ENCODE measurements at places on chromosomes 1 and 21.

GRCh38 chr1:3074297-3074741 is 5.3 kb downstream of the PRDM16 start:
- no peak for DNase-seq

DNA sequence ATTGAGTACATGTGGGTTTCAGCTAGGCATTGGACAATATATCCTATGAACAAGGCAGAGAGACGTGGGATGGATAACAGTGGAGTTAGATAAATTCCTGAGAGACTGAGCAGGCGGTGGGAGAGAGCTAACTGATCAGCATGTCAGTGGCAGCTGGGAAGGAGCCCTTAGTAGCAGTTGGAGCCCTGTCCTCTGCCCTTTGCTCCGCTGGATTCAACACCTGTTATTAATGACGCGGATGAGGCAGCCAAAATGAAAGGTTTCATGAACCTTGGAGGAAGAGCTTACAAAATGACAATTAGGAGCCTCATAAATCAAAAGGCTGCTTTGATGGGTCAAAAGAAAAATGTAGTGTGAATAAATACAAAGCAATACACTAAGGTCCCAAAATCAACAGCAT is 16.1 kb downstream of the UBIAD1 start:
- DNase-seq: no peak

GRCh38 chr21:41186755-41187536 is 19.0 kb downstream of the BACE2 start:
- no peak for DNase-seq

DNA sequence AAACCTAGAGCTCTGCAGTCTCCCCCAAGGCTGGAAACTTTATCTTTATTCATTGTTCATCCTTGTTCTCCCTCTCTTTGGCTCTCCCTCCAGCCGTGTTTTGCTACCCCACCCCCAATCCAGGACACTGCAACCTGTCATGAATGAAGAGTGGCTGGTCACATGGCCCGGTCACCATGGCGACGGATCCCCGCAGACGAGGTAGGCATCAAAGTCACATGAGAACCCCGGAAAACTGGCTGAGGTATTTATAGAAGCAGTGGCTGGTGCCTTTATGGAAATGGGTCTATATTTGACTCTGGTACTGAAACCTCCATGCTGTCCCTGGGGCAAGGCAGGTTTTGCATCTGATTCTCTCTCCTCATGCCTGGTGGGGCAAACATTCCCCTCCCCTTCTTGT is 13.4 kb upstream of the SLC6A17 start:
- DNase-seq: peak; percentile 27

- no peak for DNase-seq
Measured at GRCh38 chr1:200332716-200333115, 77.1 kb downstream of the ZNF281 start.

DNA sequence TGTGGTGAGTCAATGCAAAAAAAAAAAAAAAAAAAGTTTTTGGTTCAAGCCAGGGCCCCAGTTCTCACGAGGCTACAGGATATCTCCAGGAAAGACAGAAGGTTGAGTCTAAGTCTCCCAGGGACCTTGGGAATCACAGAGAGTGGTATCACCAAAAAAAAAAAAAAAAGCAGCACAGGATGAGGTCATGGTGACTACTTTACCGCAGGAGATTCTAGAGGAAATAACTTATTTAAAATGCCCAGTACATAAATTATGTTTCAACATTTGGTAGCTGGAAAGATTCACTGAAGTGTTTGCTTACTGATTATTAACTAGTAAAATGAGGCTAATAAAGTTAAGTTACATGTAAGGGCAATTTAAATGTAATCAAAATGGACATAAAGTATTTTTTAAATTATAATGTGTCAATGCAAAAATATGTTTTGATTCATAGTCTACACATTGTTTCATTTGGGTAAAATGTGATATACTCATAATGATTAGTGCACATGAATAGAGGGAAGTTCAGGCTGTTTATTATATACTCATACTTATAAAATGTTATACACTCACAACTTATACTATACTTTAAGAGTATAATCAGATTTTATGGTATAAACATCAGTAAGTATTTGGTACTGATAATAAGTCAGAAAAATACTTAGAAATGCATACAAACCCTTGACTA is 84.1 kb downstream of the PLPPR5 start:
- no peak for DNase-seq

- no peak for DNase-seq
Measured at GRCh38 chr1:184753117-184753516, 1.5 kb downstream of the EDEM3 start.

DNA sequence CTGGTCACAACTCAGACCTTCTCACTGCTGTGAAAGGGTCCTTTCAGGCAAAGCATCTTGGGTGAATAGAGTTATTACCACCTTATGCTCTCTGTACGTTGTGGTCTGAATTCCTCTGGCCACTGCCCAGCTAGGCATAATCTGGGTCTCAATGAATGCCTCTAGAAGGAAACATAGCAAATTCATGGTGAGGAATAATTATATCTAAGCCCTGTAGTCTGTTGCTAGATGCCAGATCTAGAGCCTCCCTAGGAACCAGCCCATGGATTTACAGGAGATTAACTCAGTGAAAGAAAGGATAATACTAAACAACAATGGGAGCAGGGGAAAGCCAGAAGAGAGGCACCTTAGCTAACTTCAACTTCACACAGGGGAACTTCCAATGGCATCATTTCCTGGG is 2.4 kb upstream of the COL11A1 start:
- DNase-seq: no peak

DNA sequence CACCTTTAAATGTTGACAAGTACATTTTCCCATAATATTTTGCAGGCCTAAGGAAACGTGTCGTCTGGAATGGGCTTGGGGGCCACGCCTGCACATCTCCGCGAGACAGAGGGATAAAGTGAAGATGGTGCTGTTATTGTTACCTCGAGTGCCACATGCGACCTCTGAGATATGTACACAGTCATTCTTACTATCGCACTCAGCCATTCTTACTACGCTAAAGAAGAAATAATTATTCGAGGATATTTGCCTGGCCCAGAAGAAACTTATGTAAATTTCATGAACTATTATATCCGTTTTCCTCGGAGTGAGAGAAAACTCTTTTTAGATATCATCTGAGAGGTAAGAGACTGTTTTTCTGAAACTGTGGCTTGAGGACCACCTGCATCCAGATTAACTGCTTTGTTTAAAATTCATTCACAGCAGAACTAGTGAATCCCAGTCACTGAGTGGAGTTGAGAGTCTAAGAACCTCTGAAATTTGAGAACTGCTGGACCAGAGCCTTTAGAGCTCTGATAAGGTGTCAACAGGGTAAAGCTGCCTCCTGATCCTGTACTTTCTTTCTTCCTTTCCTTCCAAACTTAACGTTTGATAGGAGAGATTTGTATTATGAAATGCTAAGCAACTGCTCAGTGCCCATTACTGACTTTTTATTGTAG is 811 bp downstream of the EXO1 start:
- no peak for DNase-seq

DNA sequence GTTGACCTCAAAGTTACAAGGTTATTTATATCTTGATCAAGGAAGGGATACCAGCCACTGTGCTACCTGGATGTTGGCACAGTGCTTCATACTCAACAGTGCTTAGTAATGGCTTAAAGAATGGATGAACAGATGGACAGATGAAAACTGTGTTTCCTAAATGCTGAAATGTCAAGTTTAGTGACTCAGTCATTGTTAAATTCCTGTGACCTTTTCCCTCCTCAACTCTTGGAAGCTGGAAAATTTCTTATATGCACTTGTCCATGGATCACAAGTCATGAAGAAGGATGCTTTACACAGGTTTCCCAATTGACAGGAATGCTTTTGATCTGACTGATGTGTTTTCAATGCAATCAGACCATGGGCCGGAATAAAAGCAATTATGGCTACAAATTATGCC is 39.6 kb upstream of the SLC19A2 start:
- DNase-seq: no peak

- no peak for DNase-seq
Measured at GRCh38 chr1:67524143-67525052, 94.2 kb upstream of the SERBP1 start.

- DNase-seq: no peak
Measured at GRCh38 chr1:173187671-173188237, 19.4 kb downstream of the TNFSF4 start.

DNA sequence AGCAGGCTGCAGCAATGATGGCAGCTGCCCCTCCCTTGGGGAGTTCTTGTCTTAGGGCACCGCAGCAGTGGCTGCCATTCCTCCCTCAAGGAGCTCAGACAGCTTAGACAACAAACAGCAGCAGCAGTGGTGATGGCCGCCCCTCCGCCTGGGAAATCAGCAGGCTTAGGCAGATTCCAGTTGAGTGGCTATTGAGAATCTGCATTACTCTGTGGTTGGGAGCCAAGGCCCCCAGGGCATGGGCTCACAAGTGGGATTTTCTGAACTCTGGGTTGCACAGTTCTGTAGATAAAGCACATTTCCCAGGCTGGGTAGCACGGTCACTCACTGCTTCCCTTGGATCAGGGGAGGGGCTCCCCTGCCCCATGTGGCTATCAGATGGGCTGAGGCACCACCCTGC is 1280.7 kb upstream of the TMPRSS15 start:
- no peak for DNase-seq

DNA sequence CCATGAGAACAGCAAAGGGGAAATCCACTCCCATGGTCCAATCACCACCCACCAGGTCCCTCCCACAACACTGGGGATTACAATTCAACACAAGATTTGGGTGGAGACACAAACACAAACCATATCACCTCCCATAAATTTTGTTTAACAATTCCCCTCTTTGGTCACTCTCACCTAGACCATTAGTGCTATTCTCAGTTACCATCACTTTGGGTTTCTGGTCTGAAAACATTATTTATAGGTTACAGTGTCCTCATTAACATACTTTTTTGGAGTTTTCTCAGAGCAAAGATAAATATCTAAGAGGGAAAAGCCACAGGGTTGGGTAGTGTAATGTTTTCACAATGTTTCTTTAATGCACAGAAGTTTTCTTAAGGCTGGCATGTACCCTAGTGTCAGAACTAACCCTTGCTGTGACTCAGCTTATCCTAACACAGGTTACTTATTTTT is 47.7 kb upstream of the DNAH14 start:
- DNase-seq: no peak

GRCh38 chr1:201495551-201496295 is 11.2 kb downstream of the CSRP1 start:
- DNase-seq: no peak

GRCh38 chr1:214219902-214220301 is 61.1 kb upstream of the SMYD2 start:
- DNase-seq: no peak

DNA sequence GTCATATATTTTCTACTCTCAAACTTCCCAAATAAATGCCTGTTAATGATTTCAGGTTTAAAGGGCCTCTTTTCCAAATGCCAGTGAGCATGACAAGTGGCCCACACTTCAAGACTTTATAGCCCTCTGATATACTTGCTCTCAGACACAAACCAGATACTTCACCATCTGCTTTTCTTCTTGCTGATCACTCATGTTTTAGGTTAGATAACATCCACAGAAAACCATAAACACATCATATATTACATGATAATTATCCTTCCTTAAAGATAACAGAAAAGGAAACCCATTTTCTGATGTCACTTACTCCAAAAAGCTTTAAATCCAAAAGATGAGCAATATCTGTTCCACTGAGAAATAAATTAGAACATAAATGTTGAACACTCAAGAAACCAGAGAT is 723.5 kb downstream of the LTN1 start:
- no peak for DNase-seq

DNA sequence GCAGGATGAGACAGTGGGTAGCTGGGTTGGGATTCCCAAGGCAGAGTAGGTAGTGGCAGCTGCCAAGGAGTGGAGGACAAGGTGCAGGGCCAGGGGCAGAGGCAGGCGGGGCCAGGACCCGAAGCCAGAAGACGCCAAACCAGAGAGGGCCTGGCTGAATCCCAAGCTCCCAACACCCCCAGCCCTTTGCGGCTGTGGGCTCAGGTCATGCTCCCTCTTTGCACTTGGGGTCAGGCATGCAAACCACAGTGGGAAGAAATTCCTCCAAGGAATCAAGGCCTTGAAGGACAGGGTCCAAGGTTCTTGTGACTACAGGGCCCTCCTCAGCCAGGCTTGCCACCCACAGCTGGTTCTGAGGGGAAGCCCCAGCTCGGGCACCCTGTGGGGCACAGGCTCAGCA is 6.2 kb downstream of the C1orf210 start:
- no peak for DNase-seq

DNA sequence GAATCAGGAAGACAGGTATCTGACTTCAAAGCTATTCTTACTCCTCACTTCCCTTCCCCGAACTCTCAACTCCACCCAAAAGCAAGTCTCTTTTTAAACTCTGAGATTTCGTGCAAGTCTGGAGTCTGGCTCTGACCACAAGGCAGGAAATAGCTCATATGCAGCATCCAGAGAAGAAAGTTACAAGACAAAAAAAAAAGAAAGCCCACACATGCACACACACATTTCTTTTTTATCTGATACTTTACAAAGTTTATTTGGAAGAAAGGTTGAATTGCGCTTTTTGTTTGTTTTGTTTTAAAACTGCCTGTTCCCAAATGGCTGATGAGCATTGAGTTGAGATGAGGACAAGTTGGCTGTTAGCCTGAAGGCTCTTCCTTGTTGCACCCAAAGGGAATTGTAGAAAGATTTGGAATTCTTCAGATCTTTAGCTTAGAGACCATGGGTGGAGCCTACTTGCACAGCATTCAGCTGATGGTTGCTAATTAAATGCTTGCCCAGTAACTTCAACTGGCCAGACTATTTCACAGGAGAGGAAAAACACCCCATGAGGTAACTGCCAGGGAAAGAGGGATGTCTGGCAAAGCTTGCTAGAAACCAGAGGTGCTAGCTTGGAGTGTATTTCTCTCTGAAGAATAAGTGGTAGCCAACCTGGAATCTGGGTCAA is 490.3 kb downstream of the TTLL7 start:
- peak; percentile 71 for DNase-seq

GRCh38 chr1:31263408-31263807 is 23.7 kb upstream of the NKAIN1 start:
- DNase-seq: no peak

DNA sequence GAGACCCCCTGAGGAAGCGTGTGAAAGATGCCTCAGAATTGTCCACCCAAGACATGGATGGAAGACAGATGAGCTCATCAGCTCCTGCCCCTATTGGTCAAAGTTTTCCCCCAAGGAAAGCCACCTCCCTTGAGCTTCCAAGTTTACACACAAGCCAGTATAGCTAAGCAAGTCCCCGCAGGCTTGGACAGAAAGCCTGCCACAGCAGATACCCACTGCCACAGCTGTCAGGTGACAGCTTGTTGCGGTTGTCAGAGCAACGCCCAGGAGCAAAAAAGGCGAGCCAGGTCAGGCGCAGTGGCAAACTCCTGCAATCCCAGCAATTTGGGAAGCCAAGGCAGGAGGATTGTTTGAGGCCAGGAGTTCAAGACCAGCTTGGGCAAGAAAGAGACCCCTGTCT is 60.9 kb upstream of the IFNAR2 start:
- DNase-seq: no peak

Measured in CD4-positive, alpha-beta T cell treated with Interleukin-4 for 1 hour (primary cell).